ENCODE measurements at places on chromosomes 2 and 18.

GRCh38 chr2:98452396-98453027 is 7.9 kb downstream of the INPP4A start:
- DNase-seq = no peak

DNA sequence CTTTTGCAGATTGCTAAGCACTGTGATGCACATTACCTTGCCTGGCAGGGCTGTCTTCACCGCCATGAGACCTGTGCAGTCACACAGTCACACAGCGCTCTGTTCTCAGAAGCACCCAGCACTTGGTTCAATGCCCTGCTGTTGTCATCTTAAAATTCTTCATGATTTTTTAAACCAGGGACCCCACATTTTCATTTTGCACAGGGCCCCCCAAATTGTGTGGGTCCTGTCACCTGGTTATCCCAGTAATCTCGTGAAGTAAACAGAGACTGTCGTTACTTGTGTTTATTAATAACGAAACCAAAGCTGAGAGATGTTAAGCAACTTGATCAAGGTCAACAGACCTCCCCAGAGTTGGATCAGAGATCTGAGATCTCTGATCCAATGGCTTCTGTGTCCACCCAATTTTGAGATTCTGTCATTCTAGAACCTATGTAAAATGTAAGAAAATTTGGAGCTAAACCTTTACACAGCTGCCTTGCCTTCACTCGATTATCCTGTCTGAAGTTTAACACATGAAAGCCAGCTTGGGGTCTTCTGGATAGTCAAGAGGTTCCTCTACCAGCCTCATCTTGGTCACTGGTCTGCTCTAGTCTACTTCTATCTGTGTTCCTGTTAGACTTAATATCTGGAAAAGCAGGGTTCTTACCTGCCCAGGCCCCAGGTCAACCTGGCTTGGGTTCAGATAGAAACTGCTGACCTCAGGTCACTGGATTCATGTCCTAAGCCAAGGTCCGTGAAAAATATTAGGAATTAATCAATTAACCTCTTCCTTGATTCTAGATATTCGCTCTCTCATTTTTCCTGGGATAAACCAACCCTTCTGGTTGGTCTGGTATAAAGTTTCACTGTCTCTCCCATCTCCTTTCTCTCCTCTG is 13.7 kb upstream of the TTC39C start:
- no peak for DNase-seq

DNA sequence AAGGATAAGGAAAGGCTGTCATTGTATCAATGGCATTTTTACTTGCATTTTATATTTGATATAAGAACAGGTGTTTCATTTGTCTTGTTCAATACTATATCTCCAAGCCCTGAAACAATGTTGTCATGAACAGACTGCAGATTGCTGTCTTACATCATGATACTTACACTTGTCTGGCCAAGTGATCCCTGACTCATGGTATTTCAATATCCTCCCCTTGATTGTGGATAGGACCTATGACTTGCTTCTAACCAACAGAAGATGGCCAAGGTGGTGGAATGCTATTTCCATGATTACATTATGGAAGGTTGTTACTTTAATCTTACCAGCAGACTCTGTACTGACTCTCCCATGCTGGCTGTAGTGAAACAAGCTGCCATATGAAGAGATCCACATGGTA is 471.1 kb downstream of the CCDC85A start:
- no peak for DNase-seq

DNA sequence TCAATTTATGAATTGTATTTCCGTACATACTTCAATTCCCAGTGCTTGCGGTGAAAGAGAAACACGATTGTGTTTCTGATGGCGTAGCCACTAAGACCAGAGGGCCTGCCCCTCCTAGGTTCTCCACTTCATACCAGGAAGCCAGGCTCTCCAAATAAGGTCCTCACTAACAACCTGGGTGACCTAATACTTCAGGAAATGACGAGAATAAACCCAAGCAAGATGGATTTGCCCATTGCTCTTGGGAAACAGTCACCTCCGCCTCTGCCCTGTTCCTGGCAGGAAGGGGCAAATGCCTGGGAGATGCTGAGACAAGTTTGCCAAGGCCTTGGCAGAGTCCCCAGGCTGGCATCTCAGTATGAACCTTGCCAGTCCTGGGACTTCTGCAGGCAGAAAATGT is 41.8 kb downstream of the TTC32 start:
- DNase-seq = no peak

DNA sequence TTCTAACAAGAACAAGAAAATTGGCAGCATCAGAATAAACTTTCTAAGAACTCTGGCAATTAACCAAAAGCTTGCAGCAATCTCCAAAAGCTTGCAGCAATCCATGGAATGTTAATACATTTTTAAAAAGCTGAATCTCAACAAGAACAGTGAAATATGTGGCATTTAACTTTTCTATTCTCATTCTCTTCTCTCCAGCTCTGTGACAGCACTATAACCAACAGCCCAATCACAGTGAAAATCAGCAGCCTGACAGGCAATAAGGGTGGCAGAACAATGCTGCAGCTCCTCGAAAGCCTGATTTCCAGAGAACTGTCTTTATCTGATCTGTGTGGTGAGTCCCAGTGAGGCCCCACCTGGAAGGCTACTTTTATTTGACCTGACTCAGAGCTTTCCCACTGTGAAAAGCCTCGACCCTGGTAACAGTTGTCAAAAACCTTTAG is 60.0 kb downstream of the TMEM131 start:
- no peak for DNase-seq

DNA sequence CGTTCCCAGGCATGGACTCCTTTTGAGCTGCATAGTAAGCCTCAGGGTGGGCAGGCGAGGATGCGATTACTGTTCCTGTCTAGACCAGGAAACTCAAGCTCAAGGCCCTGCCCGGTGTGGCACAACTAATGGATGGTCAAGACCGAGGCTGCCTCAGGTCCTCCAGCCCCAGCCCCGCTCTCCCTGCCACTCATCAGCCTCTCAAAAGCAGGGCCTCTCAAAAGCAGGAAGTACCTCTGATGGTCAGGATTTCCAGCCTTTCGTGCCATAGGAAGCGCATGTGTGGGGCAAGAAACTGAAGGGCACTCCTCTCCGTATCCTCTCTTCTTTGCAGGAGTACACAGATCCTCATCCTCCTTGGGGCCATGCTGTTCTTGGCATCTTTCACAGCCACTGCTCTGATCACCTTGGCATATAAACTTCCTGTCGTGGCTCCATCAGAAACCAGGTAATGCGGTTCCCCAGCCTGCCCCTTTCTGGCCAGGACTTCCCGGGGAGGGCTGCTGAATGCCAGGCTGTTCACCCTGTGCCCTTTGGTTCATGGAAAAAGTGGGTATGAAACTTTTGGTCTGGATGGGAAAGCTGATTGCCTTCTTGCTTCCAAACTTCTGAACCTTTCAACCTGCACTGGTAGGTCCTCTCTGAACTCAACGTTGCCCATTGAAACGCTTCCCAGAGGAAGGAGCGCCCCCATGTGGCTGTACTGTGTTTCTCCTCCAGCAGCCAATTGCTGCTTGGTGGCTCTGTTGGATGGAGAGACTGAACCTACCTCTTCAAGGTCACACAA is 82.8 kb upstream of the SEC11C start:
- DNase-seq = no peak

GRCh38 chr2:207928079-207928478 is 97.2 kb downstream of the PLEKHM3 start:
- DNase-seq = no peak

DNA sequence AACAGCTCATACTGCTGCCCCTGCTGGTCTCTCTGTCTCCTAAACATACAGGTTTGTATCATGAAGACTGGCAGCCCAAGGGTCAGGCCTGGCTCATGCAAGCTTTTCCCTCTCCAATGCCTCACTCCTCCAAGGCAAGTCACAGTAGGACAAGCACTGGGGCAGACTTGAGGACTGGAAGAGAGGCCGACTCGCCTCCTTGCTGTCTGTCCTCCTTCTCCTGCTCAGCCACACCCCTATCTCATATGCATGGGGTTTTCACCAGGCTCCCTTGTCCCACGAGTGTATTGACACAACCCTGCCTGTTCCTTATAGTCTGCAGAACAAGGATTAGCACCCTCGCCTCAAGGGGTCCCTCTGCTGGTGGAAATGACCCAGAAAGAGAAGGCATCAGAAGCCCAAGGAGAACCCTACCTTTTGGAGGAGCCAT is 223.7 kb downstream of the SOX11 start:
- DNase-seq = no peak

DNA sequence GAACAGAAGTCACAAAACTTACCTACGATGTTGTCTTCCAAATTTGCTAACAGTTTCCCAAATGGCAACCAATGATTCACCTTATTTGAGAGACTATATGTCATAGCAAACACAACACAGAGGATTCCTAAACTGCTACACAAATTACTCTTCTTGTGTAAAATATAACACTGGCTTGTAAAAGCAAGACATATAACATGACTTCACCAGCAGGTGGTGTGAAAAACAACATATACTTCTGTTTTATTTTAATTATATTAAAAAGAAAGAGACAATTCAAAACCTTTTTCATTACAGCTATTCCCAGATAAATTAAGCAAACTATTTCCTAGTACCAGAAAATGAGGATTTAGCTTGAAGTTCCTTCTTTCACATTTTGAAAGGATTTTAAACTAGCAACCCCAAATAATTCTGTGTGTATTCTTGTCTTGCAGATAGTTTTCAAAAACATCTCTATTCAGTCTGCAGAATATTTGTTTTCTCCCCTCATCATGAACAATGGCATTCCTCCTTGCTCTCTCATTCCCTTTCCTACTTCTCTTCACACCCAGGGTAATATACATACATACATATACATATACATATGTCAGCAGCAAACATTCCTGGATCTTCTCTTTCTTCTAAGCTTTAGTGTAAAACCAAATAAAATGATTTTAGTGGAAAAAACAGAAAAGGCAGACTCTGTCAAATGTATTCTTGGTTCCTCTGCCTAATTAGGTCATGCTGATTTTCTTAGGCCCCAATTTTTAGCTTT is 62.1 kb downstream of the SCN3A start:
- no peak for DNase-seq

DNA sequence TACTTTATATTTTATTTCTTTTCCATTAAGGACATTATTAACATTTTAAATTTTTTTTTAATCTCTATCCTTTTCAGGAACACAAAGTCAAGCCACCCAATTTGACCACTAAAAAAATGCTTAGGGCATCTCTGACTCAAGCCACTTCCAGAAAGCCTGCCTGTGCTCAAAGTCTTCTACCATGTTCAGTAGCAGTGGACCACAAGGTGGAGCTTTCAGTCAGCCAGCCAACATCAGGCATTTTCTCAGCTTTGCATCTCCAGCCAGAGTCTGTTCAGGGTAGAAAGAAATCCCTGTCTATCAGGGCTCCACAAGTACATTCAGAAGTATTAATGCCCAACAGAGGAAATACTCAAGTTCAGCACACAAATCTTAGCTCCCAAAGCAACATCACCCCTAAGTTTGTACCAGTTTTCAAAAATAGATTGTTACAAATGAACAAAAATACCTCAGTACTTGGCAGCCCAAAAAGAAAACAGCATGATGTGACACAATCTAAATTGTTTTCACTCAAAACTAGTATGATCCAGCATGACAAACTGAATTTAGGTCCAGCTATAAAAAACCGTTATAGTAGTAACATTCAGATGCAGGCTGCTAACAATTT is 37.6 kb downstream of the C18orf63 start:
- peak; percentile 37 for DNase-seq
